ENCODE measurements at places on chromosomes 7 and 10.

- no peaks in the 10 kb centered on the region for H3K36me3 ChIP-seq
- H3K4me3 ChIP-seq = no peak overlapping the region
- H3K4me1 ChIP-seq = no peaks in the 10 kb centered on the region
- no peak for DNase-seq
- H3K27me3 ChIP-seq = no peaks in the 10 kb centered on the region
- H3K27ac ChIP-seq = no peak overlapping the region
Observed at GRCh38 chr10:48533540-48533939, 71.3 kb downstream of the ARHGAP22 start.

DNA sequence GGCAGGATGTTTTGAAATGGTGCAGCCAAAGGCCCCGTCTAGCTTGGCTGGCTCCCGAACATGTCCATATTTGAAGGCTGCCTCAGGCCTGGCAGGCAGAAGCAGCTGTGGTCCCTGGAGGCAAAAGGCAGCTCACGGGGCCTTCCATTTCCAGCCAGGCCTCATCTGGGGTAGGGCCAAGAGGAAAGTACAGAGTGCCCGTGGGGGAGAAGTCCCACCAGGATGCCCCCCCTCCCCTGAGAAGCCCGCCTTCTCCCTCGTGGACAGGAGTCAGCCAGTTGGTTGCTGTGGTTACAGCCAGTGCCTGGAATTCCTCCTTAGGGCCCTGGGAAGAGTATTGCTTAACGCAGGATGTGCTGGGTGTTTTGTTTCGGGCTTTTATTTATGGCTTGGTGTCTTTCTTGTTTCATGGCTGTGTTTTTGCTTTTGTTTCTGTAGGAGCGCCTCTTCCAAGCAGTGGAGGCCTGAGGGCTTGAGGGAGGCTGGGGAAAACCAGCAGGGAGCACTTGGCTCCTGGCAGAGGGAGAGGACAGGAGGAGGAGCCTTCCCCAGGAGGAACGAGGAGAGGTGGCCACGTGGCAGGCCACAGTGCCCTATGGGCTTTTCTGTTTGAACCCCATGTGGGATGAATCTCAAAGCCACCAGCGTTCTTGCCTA, 45.4 kb downstream of the CHST3 start:
- H3K4me1 ChIP-seq = no peaks in the 10 kb centered on the region
- no peak for DNase-seq
- no peak overlapping the region for H3K27ac ChIP-seq

GRCh38 chr7:51430480-51431086, 114.0 kb upstream of the COBL start:
- no peaks in the 10 kb centered on the region for H3K4me1 ChIP-seq
- H3K27ac ChIP-seq = no peak overlapping the region
- no peak for DNase-seq

GRCh38 chr10:125407000-125407502, 246.7 kb upstream of the CTBP2 start:
- H3K36me3 ChIP-seq = no peaks in the 10 kb centered on the region
- no peaks in the 10 kb centered on the region for H3K27me3 ChIP-seq
- no peak overlapping the region for H3K27ac ChIP-seq
- DNase-seq = no peak
- H3K4me1 ChIP-seq = no peaks in the 10 kb centered on the region
